ENCODE measurements at places on chromosomes 1 and 21. TPM values are rescaled to one million over a fixed set of nuclear protein-coding genes. Genes with fewer than 3 reads are reported as not detected.

DNA sequence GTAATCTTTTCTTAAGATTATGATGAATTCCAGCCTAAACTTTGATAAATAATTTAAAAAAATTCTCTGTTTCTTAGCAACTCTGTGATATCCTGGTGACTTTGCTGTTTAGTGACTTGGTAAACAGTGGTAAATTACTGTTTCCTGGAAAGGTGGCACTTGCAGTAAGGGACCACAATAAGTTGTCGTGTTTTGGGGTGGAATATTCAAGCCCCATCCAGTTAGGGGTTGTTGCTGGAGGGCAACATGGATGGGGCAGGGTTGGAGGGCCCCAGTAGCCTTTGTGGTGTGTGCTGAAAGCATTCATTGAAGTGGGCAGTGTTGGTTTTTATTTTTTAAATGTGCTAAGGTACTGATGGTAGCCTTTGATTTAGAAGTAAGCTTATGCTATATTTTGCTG is 30.3 kb downstream of the PRDM2 start:
- no peak for DNase-seq

DNA sequence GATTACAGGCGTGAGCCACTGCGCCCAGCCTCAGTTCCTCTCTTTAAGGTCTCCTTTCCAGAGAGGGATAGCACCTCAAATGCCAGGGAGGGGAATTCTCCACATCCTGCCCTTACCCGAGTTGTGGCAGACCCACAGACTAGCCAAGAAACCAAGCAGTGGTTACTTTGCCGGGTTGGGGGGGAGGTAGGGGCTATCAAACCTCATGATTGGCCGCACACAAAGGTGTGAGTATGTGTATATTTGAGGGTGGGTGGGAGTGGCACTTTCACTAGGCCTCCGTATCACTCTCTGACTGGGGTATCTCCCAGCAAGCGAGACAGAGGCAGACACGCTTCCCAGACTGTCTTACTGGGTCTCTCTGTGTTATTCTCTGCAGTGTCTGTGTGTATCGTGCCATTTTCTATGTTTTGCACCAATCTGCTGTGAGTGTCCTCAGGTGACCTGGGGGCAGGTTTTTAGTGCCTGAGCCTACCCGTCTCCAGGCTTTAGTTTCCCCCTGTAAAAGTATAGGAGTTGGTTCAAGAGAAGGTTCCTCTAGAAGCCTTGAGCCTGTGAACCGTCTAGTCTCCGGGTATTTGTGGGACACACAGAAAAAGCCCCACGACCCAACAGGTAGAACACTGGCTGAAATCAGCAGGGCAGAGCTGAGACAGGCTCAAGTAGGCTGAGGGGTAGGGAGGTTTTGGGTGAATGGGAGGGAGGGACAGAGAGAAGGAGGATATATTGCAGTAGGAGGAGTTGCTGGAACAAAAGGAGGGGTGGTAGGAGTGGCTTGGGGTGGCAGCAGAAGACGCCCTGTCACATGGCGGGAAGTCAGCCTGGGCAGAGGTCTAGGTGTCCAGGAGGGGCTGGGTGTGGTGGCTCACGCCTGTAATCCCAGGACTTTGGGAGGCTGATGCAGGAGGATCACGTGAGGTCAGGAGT is 10.3 kb downstream of the LMNA start:
- DNase-seq, result no peak

GRCh38 chr21:30126576-30126975 is 40.0 kb downstream of the CLDN17 start:
- no peak for DNase-seq

- DNase-seq, result no peak
Measured at GRCh38 chr1:169155675-169156074, 49.2 kb downstream of the ATP1B1 start.

TMEM79 gene
- 1.6 TPM for polyA plus RNA-seq

CDCA8 gene
- polyA plus RNA-seq, result 7.1 TPM

Data from AG04450 (cell line).